Activated naive CD8-positive, alpha-beta T cell treated with anti-CD3 and anti-CD28 coated beads for 36 hours (primary cell): ENCODE measurements at places on chromosomes 6 and 20.

- DNase-seq: no peak
These were observed 352.6 kb downstream of the RIMS1 start for GRCh38 chr6:72238900-72239299.

DNA sequence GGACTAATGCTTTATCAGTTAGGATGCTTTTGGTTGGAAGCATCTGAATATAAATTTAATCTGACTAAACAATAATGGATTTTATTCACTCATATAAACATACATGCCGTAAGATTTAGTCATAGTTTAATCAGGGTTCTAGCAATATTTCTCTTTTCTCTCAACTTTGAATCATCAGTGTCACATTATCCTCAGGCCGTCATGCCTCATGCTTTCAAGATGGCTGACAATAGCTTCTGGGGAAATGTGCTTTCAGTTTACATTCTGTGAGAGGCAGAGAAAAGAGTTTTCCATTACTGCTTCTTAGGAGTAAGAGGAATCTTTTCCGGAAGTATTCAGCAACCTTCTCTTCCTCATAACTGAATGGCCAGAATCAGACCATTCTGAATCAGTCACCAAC lies 162.2 kb downstream of the GJA1 start:
- DNase-seq: no peak

DNA sequence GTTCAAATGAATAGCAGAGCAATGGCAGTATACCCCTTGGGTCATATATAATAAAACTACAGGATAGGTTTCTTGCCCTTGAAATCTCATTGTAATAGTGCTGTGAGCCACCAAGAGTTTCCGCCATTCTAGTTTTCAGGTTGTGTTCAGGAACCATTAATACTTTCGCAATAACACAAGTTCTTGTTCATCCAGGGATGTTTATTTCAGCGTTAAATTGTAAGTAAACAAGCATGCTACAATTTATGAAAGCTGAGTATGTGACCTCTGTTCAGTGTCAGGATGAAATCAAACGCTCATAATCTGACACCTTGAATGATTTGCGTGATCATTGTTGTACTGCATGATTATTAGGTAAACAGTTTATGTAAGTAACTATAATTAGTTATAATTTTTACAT lies 22.8 kb downstream of the ANKS1A start:
- no peak for DNase-seq

DNA sequence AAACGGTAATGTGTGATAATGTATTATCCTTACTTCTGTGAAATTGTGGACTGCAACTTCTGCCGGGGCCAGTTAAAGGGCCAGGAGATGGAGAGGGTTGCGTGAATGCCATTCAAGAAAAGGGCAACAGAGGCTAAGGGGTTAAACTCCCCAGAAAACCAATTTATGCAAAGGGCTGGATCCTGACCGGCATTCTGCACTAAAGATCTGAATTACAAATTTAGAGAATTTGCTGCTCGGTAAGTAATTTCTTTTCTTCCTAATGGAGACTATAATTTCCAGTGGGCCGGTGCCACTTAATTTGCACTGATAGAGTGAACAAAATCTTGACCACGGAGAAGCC lies 130.1 kb downstream of the BCAS1 start:
- DNase-seq: no peak

DNA sequence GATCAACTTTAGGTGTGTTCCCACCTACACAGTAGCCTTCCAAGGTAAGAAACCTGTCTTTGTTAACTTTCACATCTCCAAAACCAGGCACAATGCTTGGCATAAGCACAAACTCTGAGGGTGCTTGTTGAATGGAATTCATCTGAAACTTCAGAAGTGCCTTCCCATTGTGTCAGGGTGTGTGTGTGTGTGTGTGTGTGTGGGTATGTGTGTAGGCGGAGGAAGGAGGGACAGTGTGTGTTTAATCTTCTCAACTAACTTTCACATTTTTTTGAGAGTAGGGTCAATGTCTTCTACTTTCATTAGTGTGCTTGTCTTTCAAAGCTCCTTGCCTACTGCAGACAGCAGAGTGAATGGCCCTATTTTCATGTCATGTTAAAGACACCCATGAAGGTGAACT lies 45.6 kb downstream of the PDE7B start:
- DNase-seq: no peak

DNA sequence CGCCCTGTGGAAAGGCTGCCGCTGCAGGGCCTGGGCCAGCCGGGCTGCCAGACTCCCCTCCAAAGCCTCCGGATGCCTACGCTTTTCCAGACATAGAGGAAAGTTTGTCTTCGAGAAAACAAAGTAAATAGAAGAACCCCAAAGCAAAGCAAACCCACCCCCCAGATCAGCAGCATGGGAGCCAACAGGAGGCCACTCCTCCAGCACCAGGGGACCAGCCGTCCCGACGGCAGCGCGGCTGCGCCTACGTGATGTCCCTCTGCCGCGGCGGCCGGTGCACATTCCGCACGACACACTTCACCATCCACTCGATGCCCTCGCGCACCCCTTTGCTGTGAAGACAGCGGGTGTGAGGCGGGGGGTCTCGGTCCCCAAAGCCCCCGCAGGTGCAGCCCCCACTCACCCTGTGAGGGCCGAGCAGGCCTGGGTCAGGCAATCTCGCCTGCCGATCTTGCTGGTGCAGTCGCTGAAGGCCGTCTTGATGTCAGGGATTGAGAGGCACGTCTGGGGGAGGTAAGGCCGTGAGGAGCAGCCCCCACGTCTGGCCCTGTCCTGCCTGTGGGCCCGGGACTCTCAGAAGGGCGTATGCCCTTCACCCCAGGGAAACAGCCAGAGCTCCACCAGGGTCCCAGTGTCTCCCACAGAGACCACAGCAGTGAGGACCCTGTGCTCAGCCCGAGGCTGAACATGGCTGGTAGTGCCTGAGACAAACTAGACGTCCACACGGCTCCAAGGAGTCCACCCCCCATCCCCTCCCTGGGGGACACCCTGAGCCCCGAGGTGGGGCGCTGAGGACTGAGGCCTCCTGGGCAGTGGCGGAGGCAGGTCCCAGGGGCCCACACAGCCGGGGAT lies 4.0 kb downstream of the TNFRSF6B start:
- no peak for DNase-seq

- DNase-seq: peak; percentile 55
These were observed 2.8 kb upstream of the PHF20 start for GRCh38 chr20:35768731-35769664.

- DNase-seq: no peak
These were observed 151.1 kb downstream of the TMEM242 start for GRCh38 chr6:157172231-157172701.

GRCh38 chr6:134381959-134382358 lies 64.0 kb upstream of the SGK1 start:
- no peak for DNase-seq

DNA sequence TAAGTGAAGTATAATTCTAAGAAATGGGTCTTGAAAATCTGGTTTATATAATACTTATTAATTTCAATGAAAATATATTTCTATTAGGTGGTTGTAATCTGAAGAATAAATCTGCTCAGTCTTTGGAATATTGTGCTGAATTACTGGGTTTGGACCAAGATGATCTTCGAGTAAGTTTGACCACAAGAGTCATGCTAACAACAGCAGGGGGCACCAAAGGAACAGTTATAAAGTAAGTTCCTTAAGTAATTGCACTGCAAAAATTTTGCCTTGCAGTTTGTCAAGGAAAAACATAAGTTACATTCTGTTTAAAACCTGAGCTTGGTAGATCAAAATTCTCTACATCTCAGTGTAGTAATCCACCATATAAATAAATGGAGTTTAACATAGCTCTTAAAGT lies 106.0 kb downstream of the MYO6 start:
- DNase-seq: no peak

GRCh38 chr6:139732451-139732850 lies 358.0 kb upstream of the CITED2 start:
- no peak for DNase-seq

DNA sequence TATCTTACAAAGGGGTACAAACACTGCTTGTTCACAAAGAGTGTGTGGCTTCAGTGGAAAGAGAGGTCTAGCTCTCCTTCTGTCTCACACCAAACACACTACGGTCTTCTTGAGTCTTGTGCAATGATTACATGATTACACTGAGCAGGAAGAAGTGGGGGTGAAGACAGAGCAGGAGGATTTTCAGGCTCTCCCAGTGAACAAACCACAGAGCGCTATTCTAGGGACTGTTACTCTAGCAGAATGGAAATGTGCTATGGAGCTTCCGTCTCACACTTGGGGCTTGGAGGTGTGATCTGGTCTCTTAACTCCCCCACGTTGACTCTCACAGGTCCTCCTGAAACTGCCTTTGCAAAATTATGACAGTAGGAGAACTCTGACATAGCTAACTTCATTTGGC lies 203.4 kb downstream of the MYLK4 start:
- DNase-seq: no peak

GRCh38 chr6:33391922-33392594 lies 435 bp downstream of the KIFC1 start:
- peak; percentile 66 for DNase-seq

- DNase-seq: no peak
These were observed 340.6 kb upstream of the SASH1 start for GRCh38 chr6:148001844-148002642.
